ENCODE measurements at places on chromosomes 6 and 20. TPM values are rescaled to one million over a fixed set of nuclear protein-coding genes. Genes with fewer than 3 reads are reported as not detected.

DNA sequence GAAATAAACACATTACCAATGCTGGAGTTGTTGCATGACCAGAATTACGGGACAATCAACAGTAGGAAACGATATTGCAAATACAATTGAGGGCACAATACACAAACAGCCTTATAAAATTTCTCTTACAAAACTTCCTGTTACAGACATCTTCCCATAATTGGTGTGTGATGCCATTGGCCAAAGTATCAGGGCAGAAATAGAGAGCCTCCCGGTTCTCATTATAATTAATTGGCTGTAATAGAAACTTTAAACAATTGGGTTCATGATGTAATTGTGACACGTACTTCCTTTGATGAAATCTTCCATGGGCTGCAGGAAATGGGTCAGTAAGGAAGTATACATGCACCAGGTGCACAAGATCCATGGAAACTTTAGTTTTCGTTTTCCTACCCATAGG lies 40.3 kb upstream of the RALGAPA2 start:
- H3K27me3 ChIP-seq = peaks cover 2% of the 10 kb centered on the region
- H3K27ac ChIP-seq = peak overlapping the region; percentile 21
- H3K4me3 ChIP-seq = no peak overlapping the region
- no peak for DNase-seq
- H3K4me1 ChIP-seq = no peaks in the 10 kb centered on the region

DNA sequence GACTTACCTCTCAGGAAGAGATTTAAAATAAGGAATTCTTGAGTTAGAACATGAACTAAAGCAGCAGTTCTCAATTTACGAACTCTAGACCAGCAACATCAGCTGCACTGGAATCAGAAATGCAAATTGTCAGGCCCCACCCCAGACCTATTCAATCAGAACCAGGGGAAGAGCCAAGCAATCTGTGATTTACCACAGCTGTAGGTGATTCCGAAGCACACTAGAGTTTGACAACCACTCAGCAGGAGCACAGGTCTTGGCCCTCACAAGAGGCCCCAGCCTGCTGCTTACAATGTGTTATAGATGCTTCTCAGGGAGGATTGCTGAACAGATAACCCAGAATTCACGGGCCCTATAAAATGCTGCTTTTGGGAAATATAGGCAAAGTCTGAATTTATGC lies 279.2 kb downstream of the PTPRK start:
- no peak overlapping the region for H3K27ac ChIP-seq
- no peaks in the 10 kb centered on the region for H3K27me3 ChIP-seq
- H3K4me1 ChIP-seq = peaks cover 5% of the 10 kb centered on the region
- no peak overlapping the region for H3K4me3 ChIP-seq
- no peaks in the 10 kb centered on the region for H3K36me3 ChIP-seq
- no peak for DNase-seq

BMP2 gene
- total RNA-seq = 8.6 TPM

GRCh38 chr20:1330075-1330830 lies 1.3 kb upstream of the SDCBP2 start:
- peak overlapping the region; percentile 93 for H3K27ac ChIP-seq
- peaks cover 56% of the 10 kb centered on the region for H3K4me1 ChIP-seq
- H3K4me3 ChIP-seq = no peak overlapping the region

DNA sequence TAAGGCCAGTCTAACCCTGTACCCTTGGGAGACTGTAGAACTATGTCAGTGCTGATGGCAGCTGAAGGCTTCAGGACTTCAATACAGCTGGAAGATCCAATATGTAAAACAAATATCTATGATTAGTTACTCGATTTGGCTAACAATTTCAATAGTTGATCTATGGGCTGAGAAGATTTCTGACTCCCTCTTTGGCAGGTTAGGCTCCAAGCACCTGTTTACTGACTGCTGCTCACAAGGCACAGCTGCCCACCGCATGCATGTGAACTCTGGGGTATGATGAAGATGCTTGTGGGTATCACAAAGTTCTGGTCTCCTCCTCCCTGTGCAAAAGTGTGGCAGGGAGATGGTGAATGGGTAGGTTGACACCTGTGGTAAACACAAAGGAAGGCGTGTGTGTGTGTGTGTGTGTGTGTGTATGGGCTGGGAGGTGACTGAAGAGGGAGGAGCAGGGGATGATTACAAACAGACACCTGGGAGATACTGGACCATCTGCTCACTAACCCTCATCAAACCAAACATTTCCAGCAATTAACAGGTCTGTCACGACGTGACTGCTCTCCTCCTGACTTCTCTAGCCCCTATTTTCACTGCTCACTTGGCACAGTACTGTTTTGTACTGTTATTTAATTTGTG lies 18.1 kb downstream of the ELMO2 start:
- DNase-seq = no peak
- no peaks in the 10 kb centered on the region for H3K27me3 ChIP-seq
- H3K36me3 ChIP-seq = peaks cover 100% of the 10 kb centered on the region
- H3K4me1 ChIP-seq = no peaks in the 10 kb centered on the region
- no peak overlapping the region for H3K4me3 ChIP-seq

- H3K4me3 ChIP-seq = no peak overlapping the region
- H3K36me3 ChIP-seq = no peaks in the 10 kb centered on the region
- H3K27me3 ChIP-seq = no peaks in the 10 kb centered on the region
- no peaks in the 10 kb centered on the region for H3K4me1 ChIP-seq
- no peak overlapping the region for H3K27ac ChIP-seq
These were observed 434.5 kb upstream of the MANEA start for GRCh38 chr6:95142661-95143335.

PKIB gene
- not detected for total RNA-seq

GRCh38 chr6:42911171-42912021 lies 4.5 kb upstream of the PTCRA start:
- peaks cover 9% of the 10 kb centered on the region for H3K4me1 ChIP-seq
- peak overlapping the region; percentile 32 for H3K4me3 ChIP-seq
- H3K27ac ChIP-seq = no peak overlapping the region
- H3K27me3 ChIP-seq = no peaks in the 10 kb centered on the region

DNA sequence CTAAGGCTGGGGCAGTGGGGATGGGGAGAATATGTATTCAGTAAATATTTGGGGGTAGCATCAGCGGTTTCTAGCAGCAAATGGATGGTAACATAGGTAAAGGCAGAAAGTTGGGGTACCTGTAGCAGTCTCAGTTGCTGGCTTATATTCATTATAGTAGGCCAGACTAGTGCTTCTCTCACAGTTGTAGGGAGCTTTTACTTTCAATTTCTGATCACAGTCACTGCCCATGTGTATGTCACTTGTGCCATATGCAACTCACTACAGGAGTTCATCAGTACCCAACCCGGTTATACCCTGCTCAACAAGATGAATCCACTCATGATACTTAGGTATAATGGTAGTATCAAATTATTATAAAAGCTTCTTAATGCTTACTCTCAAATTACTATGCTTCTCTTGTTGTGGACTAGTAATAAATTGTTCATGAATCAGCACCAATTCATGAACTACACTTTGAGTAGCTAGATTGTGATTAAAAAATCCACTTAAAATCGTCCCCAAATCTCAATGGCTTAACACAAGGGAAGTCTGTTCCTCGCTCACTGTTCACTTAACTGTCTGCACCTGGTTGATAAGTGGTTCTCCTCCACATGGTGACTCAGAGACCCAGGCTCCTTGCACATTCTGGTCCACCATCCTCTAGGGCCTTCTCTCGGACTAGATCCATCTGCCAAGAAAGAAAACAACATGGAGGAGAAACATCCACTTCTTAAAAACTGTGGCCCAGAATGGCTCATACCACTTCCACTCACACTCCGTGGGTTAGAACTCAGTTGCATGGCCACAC lies 31.3 kb upstream of the MYLIP start:
- no peaks in the 10 kb centered on the region for H3K27me3 ChIP-seq
- H3K36me3 ChIP-seq = no peaks in the 10 kb centered on the region

GRCh38 chr6:5657684-5658430 lies 348.9 kb downstream of the NRN1 start:
- no peak for DNase-seq
- H3K4me1 ChIP-seq = no peaks in the 10 kb centered on the region
- H3K27ac ChIP-seq = no peak overlapping the region
- no peaks in the 10 kb centered on the region for H3K36me3 ChIP-seq
- no peak overlapping the region for H3K4me3 ChIP-seq
- H3K27me3 ChIP-seq = no peaks in the 10 kb centered on the region

KIF13A gene
- total RNA-seq = 83.2 TPM

DNA sequence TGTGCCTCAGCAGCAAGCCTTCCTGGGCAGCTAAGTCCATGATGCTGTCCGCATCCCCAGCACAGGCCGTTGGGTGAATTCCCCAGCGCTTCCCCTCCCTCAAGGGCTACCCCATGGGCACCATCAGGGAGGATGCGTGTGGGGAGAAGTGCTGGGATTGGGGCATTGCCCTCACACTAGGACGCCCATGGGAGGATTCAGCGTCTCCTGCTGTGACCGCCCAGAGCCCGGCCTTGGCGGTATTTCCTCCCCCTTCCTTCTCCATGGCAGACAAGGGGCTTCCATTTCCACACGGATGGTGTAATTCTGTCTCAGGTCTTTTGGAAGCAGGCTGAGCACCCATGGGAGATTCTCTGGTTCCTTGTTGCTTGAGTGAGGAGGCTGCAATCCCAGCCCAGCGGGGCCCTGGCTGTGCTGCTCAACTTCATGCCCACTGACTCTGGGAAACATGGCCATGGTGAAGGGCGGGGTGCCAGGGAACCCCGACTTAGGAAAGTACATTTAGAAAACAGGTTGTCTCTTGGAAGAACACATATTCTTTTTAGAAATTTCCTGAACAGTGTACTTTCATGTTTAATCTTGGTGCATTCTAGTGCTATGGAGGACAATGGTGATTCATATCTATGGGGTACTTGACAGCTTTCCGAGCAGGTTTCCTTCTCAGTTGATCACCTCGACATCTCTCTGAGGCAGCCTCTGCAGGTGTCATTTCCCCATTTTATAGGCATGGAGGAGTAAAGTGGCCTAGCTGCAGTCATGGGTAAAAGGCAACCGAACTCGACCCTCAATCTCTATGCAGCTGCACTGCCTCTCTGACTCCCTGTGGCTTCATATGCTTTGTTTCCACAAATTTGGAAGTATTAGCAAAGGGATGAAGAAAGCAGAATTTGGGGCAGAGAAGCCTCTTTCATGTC lies 178.2 kb upstream of the CST7 start:
- H3K4me3 ChIP-seq = no peak overlapping the region
- no peaks in the 10 kb centered on the region for H3K4me1 ChIP-seq
- no peaks in the 10 kb centered on the region for H3K27me3 ChIP-seq
- no peak overlapping the region for H3K27ac ChIP-seq

DNA sequence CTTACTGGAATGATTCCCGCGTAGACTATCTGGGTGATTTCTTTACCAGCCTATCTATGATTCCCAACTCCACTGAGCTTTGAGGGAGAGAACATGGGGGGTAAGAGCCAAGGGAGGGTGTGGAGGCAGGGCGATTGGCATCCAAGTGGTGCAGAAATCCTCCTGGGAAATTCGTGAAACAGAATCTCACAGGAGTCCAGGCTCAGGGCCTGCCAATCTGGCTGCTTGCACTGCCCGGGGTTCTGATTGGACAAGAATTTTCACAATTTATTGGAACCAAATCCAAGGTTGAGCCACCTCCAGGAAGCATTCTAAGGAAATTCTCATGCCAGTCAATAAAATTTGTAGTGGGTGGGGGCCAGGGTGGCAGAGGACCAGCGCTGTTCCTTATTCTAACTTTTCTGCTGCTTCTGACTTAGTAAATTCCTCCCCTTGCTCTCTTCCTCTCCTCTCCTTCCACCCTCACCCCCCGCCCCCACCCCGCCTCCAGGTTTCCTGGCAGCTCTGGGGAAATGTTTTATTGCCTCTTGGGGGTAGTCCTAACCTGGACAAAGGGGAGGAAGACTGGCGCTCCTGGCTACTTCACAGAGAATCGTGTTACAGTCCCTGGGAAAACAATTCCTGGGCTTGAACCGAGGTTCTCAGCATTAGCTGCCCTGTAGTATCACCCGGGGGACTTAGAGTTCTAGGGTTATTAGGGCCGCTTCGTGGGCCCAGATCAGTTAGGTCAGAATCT lies 3.1 kb downstream of the BMP6 start:
- H3K27me3 ChIP-seq = peaks cover 22% of the 10 kb centered on the region
- H3K4me3 ChIP-seq = peak overlapping the region; percentile 61
- DNase-seq = no peak
- no peaks in the 10 kb centered on the region for H3K36me3 ChIP-seq
- H3K27ac ChIP-seq = no peak overlapping the region

PNPLA1 gene
- not detected for total RNA-seq

ZNF311 gene
- 0.40 TPM for total RNA-seq

- H3K4me3 ChIP-seq = no peak overlapping the region
- no peak for DNase-seq
- no peak overlapping the region for H3K27ac ChIP-seq
- peaks cover 96% of the 10 kb centered on the region for H3K36me3 ChIP-seq
- H3K4me1 ChIP-seq = peaks cover 13% of the 10 kb centered on the region
These were observed 24.1 kb downstream of the NCOA5 start for GRCh38 chr20:46065691-46066090.

- no peak overlapping the region for H3K4me3 ChIP-seq
- no peaks in the 10 kb centered on the region for H3K27me3 ChIP-seq
- no peak for DNase-seq
- no peaks in the 10 kb centered on the region for H3K4me1 ChIP-seq
These were observed 20.6 kb downstream of the VIP start for GRCh38 chr6:152771061-152771687.

CCM2L gene
- 11.3 TPM for total RNA-seq

DNA sequence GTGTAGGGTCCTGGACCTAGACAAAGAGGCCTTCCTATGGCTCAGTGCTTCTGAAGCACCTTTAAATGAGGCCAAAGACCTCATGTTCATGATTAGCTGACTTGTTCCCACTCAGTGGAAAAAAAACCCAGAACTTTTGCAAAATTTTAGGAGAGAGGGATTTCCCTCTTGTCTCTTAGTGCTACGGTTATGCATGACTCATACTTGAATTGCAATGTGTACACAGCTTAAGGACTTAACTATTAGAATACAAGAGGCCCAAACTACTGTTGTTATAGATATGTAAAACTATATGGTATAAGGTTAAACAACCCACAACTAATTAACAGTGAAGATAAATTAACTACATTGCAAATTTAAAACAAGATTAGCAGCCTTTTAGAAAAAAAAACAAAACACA lies 32.3 kb upstream of the HLA-A start:
- H3K27me3 ChIP-seq = no peaks in the 10 kb centered on the region
- no peaks in the 10 kb centered on the region for H3K4me1 ChIP-seq
- no peaks in the 10 kb centered on the region for H3K36me3 ChIP-seq
- H3K27ac ChIP-seq = no peak overlapping the region

- H3K36me3 ChIP-seq = no peaks in the 10 kb centered on the region
- DNase-seq = no peak
- no peak overlapping the region for H3K4me3 ChIP-seq
- no peaks in the 10 kb centered on the region for H3K4me1 ChIP-seq
- no peaks in the 10 kb centered on the region for H3K27me3 ChIP-seq
These were observed 71.0 kb upstream of the MRAP2 start for GRCh38 chr6:83962582-83962981.

- no peaks in the 10 kb centered on the region for H3K27me3 ChIP-seq
- peaks cover 66% of the 10 kb centered on the region for H3K4me1 ChIP-seq
- DNase-seq = no peak
- H3K27ac ChIP-seq = peak overlapping the region; percentile 35
- H3K36me3 ChIP-seq = peaks cover 98% of the 10 kb centered on the region
These were observed 64.2 kb downstream of the FKBP5 start for GRCh38 chr6:35624341-35625070.

GRCh38 chr20:14883324-14883723 lies 545.9 kb upstream of the FLRT3 start:
- no peaks in the 10 kb centered on the region for H3K36me3 ChIP-seq
- H3K27ac ChIP-seq = no peak overlapping the region
- no peaks in the 10 kb centered on the region for H3K4me1 ChIP-seq
- no peak for DNase-seq
- no peaks in the 10 kb centered on the region for H3K27me3 ChIP-seq
